ENCODE measurements at places on chromosomes 16 and 17.

DNA sequence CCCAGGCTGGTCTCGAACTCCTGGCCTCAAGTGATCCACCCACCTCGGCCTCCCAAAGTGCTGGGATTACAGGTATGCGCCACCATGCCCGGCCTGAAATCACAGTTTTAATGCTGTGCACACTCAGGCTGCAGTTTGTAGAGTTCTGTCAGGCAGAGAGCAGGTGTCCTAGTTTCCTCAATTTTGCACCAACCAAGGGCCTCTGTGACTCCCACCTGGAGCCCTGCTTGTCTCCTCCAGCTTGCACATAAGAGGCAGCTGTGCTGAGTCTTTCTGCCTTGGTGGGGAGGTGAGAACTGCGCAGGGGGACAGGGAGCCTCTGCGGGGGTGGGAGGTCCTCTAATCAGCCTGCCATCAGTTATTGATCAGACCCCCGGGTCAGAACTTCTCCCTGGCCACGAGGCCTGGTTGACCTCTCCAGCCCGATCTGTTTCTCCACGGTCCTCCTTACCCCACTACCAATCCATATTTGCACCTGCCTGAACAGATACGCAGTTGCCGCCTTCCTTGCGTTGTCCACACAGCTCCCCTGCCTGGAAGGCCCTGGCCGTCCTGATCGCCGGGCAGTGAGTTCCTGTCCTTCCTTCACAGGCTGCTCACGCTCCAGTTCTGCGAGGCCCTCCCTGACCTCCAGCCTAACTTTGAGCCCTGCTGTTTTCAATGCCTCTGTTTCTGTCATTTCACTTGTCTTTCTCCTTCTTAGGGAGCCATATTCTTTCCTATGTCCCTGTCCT lies 48.1 kb upstream of the SIAH1 start:
- no peak for DNase-seq

DNA sequence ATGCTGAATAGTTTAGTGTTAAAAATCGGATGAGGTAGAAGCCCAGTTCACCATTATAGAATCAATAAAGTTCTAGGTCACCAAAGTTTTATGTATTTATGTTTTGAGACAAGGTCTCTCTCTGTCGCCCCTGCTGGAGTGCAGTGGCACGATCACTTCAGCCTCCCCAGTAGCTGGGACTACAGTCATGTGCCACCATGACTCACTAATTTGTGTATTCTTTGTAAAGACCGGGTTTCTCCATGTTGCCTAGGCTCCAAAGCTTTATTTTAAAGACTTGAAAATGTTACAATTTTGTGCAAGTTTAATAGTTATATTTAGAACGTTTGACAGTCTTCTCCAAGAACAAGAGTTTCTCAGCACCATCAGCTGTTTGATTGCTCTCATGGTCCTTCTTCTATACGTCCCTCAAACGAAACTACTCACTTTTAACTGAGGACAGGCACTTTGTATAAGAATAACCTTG lies 32.1 kb downstream of the NDE1 start:
- no peak for DNase-seq

DNA sequence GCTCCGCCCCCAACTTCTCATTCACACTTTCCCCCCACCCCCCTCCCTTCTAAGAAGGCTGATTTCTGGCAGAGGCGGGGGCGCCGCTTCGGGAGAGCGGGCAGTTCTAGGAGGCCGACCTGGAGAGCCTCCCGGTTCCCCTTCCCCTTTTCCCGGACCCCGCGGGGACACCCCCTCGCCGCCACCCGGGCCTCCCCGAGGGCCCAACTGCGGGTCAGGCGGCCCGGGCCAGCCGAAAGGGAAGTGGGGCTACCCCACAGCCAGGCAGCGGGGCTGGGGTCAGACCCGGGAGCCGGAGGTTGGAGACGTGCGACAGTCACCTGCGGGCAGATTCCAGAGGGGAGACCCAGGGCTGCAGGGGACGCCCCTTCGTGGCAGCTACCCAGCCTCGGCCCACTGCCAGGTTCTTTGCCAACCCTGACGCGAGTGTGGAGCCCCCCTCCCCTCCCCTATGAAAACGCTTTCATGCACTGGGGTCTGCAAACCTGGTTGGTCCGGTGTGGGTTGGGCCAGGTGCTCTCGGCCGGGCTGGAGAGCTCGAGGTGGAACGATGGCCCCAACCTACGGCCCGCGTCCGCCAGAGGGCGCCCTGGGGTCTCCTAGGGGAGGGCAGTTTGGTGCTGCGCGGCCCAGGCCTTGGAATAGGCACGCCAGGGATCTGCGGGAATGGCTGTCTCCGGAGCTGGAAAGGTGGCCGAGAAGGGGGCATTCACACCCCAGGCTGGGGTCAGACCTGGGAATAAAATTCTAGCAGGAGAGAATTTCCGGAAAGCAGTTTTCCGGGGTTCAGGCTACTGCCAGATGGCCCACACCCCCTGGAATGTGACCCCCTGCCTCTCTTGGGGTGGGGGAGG lies 721 bp upstream of the SOCS3 start:
- peak; percentile 83 for DNase-seq

DNA sequence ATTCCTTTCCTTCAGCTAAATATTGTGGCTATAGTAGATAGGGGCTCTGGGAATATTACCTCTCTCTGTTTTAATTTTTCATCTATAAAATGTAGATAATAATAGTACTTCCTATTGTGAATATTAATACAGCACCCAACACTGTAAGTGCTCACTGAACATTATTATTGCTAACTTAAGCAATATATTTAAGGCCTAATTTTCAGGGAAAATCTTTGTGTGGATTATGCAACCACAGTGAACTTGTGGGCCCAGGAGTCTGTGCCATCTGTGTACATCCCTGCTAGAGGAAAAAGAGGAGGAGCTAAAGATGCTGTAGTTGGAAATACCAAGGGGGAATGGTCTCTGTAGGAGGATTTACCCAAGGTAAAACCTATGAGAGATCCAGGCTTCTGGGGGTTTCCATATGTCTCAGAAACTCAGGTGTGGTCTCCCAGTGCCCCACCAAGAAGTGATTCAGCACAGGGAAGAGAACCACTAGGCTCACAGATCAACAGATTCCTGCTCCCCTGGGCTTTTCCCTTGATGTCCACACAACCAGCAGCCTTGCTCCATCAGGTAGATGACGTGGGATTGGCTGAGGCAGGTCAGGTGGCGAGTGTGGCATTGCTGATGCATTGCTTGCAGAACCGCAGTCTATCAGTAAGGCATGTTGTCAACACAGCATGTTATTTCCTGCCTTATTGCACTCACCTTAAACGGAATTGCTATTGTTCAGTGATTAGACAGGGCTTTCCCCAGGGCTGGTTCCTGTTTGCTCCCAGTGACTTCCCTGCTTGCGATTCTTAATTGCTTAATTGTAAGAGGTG lies 1.6 kb upstream of the N4BP1 start:
- peak; percentile 70 for DNase-seq

- no peak for DNase-seq
Measured at GRCh38 chr17:67531291-67531690, 154.2 kb downstream of the PITPNC1 start.

GRCh38 chr17:49438436-49439278 lies 24.0 kb upstream of the PHB1 start:
- no peak for DNase-seq

Data from effector CD8-positive, alpha-beta T cell (primary cell).